Mesenchymal stem cell (in vitro differentiated cells and primary cell): ENCODE measurements at places on chromosomes 11 and 22.

- no peak for DNase-seq
Observed at GRCh38 chr11:81647374-81647773, 1086.3 kb downstream of the FAM181B start.

- no peak for DNase-seq
Observed at GRCh38 chr11:111361052-111361801, 17.8 kb downstream of the POU2AF1 start.

DNA sequence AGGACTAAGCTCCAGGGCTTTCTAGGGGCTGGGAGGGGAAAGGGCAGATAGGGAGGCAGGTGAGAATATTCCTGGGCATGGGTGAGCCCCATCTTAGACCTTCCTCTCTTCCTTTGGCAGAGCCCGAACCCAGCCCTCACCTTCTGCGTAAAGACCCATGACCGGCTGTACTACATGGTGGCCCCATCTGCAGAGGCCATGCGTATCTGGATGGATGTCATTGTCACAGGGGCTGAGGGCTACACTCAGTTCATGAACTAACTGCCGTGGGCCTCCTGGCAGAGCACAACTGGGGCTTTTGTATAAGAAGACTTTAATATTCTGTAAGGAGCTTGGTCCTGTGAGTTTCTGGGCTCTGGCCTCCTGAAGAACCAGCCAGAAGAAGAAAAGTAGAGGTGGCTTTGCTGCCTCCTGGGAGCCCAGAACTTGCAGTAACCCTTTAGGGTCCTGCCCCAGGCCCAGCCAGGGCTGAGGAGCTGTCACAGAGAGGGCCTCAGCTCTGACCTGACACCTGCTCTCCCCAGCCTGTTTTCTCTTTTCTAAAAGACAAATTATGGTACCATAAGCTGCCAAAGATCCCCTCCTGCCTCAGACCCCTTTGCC lies 22.8 kb downstream of the TREH start:
- no peak for DNase-seq

GRCh38 chr11:19931141-19931770 lies 218.6 kb downstream of the NAV2 start:
- peak; percentile 86 for DNase-seq

DNA sequence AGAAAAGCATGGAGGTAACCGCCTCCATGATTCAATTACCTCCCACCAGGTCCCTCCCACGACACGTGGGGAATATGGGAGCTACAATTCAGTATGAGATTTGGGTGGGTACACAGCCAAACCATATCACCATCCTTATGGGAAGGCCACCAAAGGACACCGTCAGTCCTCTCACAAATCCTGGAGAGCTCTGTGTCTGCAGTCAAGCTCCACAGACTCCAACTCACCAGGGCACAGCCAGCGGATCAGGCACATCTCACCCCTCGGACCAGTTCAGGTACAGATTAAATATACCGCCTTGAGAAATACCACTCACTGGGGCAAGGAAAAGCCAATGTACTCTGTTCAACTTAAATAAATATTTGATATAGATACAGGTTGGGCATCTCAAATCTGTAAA lies 100.3 kb downstream of the MICAL3 start:
- no peak for DNase-seq

GRCh38 chr11:35752115-35752514 lies 89.5 kb downstream of the TRIM44 start:
- no peak for DNase-seq

- DNase-seq: peak; percentile 83
Observed at GRCh38 chr22:33658775-33659174, 261.5 kb downstream of the LARGE1 start.

- DNase-seq: peak; percentile 66
Observed at GRCh38 chr22:28917747-28918549, 34.6 kb downstream of the ZNRF3 start.

DNA sequence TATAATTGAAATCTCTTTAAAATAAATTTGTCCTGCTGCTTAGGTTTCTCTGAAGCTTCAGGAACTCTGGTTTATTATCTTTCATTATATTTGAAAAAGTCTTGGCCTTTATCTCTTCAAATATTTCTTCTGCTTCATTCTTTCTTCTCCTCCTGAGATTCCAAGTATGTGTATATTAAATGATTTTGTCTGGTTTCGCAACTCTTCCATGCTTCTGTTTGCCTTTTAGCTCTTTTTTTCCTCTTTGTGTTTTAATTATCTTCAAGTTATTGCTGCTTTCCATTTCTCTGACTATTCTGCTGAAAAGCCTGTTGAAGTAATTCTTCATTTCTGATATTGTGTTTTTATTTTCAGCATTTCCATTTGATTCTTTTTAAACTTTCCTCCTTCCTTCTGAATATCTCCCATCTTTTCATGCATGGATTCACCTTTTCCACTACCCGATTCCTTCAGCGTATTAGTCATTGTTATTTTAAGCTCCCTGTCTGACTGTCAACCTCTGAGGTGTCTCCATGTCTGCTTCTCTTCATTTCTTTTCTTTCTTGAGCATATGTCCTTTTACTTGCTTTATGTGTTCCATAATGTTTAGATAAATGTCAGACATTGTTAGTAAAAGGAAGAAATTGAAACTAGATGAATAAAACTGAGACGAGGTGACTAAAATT lies 46.6 kb upstream of the CTSC start:
- DNase-seq: peak; percentile 72

DNA sequence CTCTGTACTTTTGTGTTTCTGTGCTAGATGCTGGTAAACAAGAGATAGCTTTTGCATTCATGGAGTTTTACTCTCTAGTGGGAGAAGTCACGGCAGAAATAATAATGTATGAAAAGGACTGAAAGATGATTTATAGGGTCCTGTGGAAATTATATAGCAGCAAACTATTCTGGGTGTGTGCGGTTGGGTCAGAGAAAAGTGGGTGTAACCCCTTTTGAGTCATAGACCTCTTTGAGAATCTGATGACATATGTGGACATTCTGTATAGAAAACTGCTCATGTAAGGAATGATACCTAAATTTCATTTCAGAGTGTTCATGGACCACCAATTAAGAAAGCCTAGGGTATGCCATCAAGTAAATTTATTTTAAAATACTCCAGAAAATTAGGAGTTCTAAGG lies 54.4 kb downstream of the TMEM135 start:
- DNase-seq: no peak

- no peak for DNase-seq
Observed at GRCh38 chr11:33325451-33325850, 68.3 kb downstream of the HIPK3 start.

DNA sequence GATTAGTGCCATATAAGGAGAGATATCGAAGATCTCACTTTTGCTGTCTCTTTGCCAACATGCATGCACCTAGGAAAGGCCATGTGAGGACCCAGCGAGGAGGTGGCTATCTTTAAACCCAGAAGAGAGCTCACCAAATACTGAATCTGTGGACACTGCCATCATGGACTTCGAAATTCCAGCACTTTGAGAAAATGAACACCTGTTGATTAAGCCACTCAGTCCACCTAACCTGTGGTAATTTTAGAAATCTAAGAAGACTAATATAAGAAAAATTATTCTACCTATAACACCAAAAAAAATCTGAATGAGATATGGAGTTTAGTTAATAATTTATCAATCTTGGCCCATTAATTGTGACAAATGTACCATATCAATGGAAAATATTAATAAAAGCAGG lies 193.6 kb upstream of the CARD18 start:
- DNase-seq: no peak

- peak; percentile 9 for DNase-seq
Observed at GRCh38 chr11:39732001-39732400, 1727.5 kb downstream of the LRRC4C start.

DNA sequence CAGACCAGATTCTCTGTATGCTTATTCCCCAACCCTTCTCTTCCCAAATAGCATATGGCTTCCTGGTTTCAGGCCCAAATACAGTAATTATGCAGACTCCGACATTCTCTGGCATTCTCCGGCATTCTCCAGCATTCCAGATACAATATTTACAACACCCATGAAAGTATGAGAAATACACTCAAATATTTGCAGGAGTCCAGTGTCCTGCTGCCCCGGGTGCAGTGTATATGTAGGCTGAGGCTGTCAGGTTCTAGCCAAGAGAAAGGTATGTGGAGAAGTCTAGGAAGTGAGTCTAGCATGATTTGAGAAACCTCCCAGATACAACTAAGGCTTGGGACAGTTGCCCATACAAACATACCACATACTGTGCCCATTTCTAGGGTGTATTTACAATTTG lies 160.7 kb downstream of the SOX6 start:
- no peak for DNase-seq

GRCh38 chr22:43883012-43883661 lies 8.7 kb downstream of the PNPLA5 start:
- DNase-seq: peak; percentile 63

DNA sequence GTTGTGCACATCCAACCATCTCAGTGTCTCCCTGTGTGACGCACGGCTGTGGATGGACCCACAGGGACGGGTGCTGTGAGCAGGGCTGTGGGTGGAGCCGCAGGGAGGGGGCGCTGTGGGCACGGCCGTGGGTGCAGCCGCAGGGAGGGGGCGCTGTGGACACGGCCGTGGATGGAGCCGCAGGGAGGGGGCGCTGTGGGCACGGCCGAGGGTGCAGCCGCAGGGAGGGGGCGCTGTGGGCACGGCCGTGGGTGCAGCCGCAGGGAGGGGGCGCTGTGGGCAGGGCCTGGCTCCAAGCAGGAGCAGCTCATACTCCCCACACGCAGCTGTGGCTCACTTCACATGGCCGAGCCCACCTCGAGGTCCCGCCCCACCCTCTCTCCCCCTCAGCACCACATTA lies 6.0 kb upstream of the MAPK11 start:
- DNase-seq: no peak

- no peak for DNase-seq
Observed at GRCh38 chr11:2704356-2704755, 4.6 kb upstream of the KCNQ1OT1 start.

DNA sequence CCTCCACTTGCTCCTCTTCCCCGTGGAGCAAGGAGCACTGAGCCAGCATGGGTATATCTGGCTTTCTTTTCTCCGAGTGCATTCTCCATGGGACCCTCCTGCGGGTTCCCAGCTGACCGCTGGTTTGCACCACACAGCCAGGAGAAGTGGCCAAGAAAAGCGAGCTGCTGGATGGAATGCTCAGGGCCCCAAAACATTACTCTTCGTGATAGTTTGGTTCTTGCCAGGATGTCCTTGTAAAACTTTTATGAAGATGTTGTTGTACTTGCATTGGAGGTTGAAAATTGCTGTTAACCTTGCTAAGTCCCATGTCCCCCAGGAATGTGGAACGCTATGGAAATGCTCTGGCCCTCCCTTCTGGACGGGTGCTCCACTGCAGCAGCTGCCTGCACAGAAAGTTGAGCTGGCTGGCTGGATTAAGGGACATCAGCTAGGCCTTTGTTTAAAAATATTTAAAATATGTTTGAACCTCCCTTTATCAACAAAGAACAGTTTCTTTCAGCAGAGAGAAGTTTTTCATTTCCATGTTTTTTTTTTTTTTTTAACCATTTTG lies 68.7 kb downstream of the ZNRF3 start:
- no peak for DNase-seq

DNA sequence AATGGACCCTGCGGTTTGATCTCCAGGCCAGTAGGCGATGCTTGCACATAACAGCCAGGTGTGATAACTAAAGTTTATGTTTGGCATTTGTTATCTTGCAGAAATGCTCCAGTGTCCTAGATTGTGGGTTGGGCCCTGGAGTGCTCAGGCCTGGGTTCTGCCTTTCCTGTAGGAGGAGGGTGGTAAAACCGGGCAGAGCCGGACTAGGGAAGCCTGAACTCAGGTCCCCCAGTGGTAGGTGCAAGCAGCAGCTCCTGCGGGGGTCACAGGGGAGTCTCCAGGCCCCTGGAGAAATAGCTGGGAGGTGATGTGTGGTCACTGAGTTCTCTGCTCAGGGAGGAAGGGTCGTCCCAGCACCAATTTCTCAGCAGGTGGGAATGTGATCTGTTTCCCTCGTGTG lies 538.3 kb upstream of the ANO3 start:
- no peak for DNase-seq

GRCh38 chr11:94876222-94876621 lies 97.1 kb downstream of the CWC15 start:
- no peak for DNase-seq

- DNase-seq: peak; percentile 58
Observed at GRCh38 chr11:19846654-19847305, 134.1 kb downstream of the NAV2 start.

DNA sequence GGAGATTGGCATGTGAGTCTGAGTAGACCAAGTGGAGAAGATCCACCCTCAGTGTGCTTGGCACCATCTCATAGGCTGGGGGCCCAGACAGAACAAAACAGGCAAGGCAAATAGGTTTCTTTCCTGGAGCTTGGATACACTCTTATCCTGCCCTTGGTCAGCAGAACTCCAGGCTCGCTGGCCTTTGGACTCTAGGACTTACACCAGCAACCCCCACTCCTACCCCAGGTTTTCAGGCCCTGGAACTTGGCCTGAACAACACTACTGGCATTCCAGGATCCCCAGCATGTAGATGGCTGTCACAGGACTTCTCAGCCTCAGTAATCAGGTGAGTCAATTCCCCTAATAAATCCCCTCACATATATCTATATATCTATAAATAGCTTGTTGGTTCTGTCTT lies 637.7 kb downstream of the OPCML start:
- no peak for DNase-seq
